Stimulated activated CD4-positive, alpha-beta T cell treated with anti-CD3 and anti-CD28 coated beads, Interleukin-2, amount 100 ng/mL, for 24 hours (primary cell): ENCODE measurements at places on chromosomes 1 and 21.

- DNase-seq, result no peak
Measured at GRCh38 chr1:157566484-157567300, 14.4 kb upstream of the FCRL5 start.

GRCh38 chr1:40392221-40392620 is 18.7 kb downstream of the SMAP2 start:
- no peak for DNase-seq

- DNase-seq, result no peak
Measured at GRCh38 chr1:117627546-117628130, 21.8 kb downstream of the TENT5C start.

GRCh38 chr1:247087256-247087655 is 8.6 kb upstream of the ZNF670 start:
- DNase-seq, result no peak

DNA sequence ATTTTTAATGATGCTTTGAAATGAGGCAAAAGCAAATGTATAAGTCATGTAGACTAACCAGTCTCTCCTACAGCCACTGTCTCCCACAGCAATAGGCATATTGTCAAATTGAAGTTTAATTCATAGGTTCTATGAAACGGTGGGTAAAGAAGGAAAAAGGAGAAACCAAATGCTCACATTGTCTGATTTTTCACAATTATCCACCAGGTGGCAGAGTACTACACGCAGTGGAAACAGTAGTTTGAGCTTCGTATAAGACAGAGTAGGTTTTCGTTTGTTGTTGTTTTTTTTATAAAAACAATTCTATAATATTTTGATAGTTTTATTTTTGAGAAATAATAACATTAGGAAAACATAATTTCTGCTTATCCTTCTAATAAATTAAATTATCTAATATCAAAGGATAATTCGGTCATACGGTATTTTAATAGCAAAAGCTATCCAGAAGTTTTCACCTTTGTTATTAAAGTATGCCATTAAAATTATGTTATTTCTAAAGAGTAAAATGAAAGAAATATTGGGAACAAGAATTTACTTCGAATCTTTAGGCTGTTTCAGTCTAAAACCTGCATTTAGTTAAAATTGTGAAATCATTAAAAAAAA is 39.1 kb downstream of the TYW3 start:
- no peak for DNase-seq

DNA sequence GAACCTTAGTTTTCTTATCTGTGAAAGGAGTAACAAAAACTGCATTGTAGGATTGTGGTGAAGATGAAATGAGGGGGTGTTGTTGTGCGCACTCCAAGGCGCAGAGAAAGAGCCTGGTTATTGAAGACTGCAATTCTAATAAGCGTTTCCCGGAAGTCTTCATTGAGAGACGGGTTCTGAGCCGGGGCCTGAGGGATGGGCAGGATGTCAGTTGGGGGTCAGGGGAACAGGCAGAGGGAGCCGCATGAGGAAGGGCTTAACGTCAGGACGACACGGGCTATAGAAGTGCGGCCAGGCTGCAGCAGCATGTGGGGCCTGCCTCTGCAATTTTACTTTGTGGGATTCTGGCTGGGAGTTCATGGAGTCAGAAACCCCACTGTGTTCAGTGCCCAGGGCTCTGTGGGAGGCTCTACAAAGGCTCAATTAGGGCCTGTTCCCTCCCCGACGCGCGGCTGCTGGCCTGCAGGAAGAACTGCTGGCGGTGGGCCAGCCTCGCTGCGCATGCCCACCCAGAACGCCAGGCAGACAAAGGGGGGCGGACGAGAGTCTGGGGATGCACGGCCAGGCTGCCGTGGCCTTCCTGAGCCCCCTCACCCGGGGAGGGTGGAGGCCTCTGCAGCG is 20.7 kb downstream of the TRIM62 start:
- no peak for DNase-seq
